ENCODE measurements at places on chromosomes 1 and 21.

GRCh38 chr1:232767305-232768074 lies 37.7 kb upstream of the MAP10 start:
- DNase-seq, result no peak

- DNase-seq, result no peak
Measured at GRCh38 chr1:175524003-175524402, 219.4 kb downstream of the TNR start.

- no peak for DNase-seq
Measured at GRCh38 chr1:38530957-38531356, 328.6 kb downstream of the RRAGC start.

- no peak for DNase-seq
Measured at GRCh38 chr1:14572861-14573260, 25.6 kb upstream of the KAZN start.

Data from activated naive CD4-positive, alpha-beta T cell (primary cell).